ENCODE measurements at places on chromosomes 16 and 17.

DNA sequence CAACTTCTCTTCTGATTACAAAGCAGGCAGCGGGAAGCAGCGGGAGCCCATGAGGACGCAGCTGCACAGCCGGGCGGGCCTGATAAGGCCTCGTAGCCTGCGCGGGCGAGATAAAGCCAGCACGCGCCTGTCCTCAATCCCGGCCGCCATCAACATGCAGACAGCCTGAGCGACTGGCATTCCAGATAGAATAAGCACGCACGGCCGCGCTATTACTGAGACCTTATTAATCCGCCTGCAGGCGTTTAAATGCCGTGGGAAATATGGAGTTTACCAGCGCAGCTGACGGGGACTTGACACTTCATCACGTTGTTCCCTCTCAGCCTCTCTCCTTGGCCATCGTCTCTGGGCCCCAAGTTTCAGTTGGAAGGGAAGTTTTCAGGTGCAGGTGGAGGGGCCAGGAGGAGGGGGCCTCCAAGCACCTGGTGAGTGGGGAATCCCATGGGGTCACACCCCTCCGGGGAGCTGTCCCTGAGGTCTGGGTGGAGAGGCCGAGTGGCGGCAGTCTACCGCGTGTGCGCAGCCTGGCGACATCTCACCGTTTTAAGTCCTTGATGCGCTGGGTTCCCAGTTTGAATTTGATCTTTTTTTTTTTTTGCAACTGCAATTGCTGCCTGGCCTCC, 27.3 kb upstream of the CBFA2T3 start:
- DNase-seq, result no peak

DNA sequence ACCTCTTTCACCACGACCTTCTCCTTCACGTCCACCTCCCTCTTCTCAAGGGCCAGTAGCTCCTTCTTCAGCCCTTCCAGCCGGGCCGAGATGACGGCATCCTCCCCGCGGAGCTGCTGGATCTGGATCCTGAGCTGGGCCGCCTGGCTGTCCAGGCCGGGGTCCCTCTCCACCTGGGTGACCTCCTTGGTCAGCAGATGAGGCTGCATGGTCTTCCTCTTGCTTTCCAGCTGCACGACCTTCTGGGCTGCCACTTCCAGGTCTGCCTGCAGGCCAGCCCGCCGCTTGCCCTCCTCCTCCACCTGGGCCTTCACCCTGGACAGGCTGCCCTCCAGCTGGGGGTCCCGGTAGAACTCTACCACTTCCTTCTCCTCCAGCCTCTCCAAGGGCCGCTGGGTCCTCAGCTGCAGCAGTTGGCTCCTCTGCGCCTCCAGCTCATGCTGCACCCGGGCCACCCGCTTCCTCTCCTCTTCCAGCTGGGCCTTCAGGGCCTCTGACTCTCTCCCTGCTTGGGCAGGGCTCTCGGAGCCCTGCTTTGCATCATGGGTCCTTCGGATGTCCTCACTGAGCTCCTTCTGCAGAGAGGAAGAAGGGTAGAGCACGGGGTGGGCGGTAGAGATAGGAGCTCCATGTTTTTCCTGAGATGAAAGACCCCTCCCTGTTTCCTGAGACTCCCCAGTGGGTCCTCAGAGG, 9.5 kb downstream of the CDK3 start:
- no peak for DNase-seq

- DNase-seq, result no peak
Observed at GRCh38 chr17:49494986-49495841, at the start of gene NGFR. NGFR (plus strand) TSS chr17:49495293; CDS start chr17:49495418, 125 bp downstream.

- peak; percentile 85 for DNase-seq
Observed at GRCh38 chr17:67194134-67194533, 50.9 kb downstream of the HELZ start.

DNA sequence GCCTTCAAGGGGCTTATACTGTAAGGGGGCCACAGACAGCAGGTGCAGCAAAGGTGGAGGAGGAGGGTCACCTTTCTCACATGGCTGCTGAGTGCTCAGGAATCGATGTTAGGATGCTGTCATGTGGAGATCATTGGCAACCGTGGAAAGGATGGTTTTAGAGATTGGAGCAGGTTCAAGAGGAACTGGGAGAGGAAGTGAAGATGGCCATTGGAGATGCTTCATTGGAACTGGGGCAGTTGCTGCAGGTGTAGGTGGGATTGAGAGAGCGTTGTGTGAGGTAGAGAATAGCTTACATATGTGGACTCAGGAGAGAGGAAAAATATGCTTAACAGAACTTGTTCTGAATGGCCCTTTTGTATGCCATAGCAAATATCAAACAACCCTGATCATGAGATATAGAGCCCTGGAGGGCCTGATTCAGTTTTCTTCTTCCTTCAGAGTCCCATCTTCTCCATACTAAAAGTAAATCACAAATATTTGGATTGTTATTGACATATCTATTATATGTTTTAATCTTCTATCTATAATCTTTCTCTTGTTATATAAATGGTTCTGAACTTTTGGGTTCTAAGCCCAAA, 40.8 kb downstream of the LDHD start:
- no peak for DNase-seq

- no peak for DNase-seq
Observed at GRCh38 chr16:77063676-77064016, 127.3 kb upstream of the MON1B start.
